CD4-positive, CD25-positive, alpha-beta regulatory T cell (primary cell): ENCODE measurements at places on chromosomes 16 and 17. TPM values are rescaled to one million over a fixed set of nuclear protein-coding genes. Genes with fewer than 3 reads are reported as not detected.

DNA sequence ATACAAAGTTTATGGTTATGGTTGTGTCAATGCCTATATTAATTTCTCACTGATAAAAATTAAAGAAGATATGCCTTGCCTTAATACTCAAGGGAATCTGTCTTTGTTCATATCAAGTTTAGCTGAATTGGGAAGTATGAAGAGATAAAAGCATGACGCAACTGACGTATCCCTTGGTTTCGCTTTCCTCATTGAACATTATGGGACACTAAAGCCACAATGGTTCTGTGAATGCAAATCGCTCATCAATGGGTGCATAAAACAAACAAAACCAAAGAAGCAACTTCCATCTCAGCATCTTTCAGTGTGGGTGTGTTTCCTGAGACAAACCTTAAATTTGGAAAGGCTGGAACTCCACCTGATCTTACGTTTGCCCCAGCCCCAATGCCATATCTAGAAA lies 108.2 kb downstream of the NPIPB5 start:
- no peak overlapping the region for H3K4me3 ChIP-seq
- no peak overlapping the region for H3K27ac ChIP-seq
- DNase-seq, result no peak
- H3K27me3 ChIP-seq, result peaks cover 8% of the 10 kb centered on the region

- peaks cover 5% of the 10 kb centered on the region for H3K36me3 ChIP-seq
- no peaks in the 10 kb centered on the region for H3K27me3 ChIP-seq
- H3K27ac ChIP-seq, result peak overlapping the region; percentile 99
- no peak for DNase-seq
- H3K4me1 ChIP-seq, result peaks cover 32% of the 10 kb centered on the region
- H3K4me3 ChIP-seq, result peak overlapping the region; percentile 98
Observed at GRCh38 chr16:71807905-71808592, 585 bp downstream of the AP1G1 start.

DNA sequence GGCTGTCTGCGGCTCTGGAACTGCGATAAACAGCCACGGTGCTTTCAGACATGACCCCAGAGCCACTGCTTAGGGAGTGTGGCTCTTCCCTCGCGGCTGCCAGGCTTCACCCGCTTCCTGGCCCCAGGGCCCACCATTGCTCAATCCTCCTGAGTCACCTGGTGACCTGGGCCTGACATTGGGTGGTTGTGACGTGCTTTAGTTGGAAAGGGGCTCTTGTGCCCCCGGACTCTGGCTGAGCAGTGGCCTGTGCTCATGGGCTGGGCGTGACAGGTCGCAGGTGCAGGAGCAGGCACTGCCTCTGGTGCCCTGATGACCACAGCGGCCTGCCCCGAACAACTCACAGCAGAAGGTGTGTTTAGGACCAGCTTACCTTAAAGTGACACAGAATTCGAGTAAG lies 8.6 kb upstream of the NUDT16L1 start:
- DNase-seq, result no peak
- H3K4me1 ChIP-seq, result no peaks in the 10 kb centered on the region
- no peak overlapping the region for H3K4me3 ChIP-seq
- no peak overlapping the region for H3K27ac ChIP-seq

GRCh38 chr17:49834118-49834743 lies 13.6 kb downstream of the TAC4 start:
- no peaks in the 10 kb centered on the region for H3K27me3 ChIP-seq
- H3K36me3 ChIP-seq, result peaks cover 43% of the 10 kb centered on the region
- no peak overlapping the region for H3K27ac ChIP-seq
- no peak overlapping the region for H3K4me3 ChIP-seq

GRCh38 chr16:73057291-73058210 lies 9.6 kb upstream of the ZFHX3 start:
- no peak overlapping the region for H3K27ac ChIP-seq
- peaks cover 37% of the 10 kb centered on the region for H3K27me3 ChIP-seq
- H3K4me3 ChIP-seq, result peak overlapping the region; percentile 7
- no peaks in the 10 kb centered on the region for H3K36me3 ChIP-seq
- H3K4me1 ChIP-seq, result peaks cover 11% of the 10 kb centered on the region

GRCh38 chr16:87133112-87133850 lies 183.9 kb downstream of the C16orf95 start:
- H3K36me3 ChIP-seq, result no peaks in the 10 kb centered on the region
- no peak overlapping the region for H3K27ac ChIP-seq
- H3K4me3 ChIP-seq, result no peak overlapping the region
- no peaks in the 10 kb centered on the region for H3K27me3 ChIP-seq

- no peaks in the 10 kb centered on the region for H3K27me3 ChIP-seq
- no peaks in the 10 kb centered on the region for H3K4me1 ChIP-seq
- H3K27ac ChIP-seq, result no peak overlapping the region
- peaks cover 42% of the 10 kb centered on the region for H3K36me3 ChIP-seq
Observed at GRCh38 chr16:23428351-23428750, 24.6 kb downstream of the COG7 start.

DNA sequence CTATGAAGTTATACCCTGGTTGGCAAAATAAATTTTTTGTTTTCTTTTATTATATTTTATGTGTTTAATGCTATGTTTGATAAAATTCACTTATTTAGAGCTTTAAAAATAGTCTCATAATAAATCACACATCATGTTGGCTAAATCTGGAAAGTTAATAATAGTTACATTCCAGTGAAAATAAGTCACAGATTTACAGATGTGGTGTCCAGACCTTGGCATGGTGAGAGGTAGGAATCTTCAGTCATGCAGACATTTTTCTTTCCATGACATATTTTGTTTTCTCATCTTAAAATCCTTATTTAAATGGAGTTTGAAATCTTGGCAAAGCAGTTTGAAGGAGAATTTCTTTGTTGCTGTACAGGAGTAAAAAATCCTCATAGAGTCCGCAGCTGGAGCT lies 48.1 kb upstream of the GOSR1 start:
- no peak for DNase-seq
- H3K36me3 ChIP-seq, result peaks cover 34% of the 10 kb centered on the region
- H3K27me3 ChIP-seq, result no peaks in the 10 kb centered on the region
- H3K4me3 ChIP-seq, result no peak overlapping the region
- H3K27ac ChIP-seq, result no peak overlapping the region
- no peaks in the 10 kb centered on the region for H3K4me1 ChIP-seq

DNA sequence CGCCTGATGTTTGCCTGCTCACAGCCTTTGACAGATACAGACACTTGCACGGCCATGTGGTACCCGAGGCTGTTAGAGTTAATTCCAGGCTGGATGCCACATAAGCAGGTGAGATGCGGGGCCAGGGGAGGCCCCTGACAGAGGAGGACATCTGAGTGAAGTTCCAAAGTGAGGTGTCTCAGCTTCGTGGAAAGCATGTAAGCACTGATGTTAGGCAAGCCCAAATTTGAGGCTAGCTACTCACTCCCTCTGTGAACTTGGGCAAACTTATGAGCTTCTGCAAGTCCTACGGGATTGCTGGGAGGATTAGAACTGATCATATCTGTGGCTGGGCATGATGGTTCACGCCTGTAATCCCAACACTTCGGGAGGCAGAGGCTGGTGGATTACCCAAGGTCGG lies 39.3 kb upstream of the MARCHF10 start:
- H3K4me3 ChIP-seq, result no peak overlapping the region
- no peak for DNase-seq
- H3K27me3 ChIP-seq, result no peaks in the 10 kb centered on the region
- no peak overlapping the region for H3K27ac ChIP-seq

GRCh38 chr17:49106321-49107210 lies 26.0 kb upstream of the B4GALNT2 start:
- no peak for DNase-seq
- no peak overlapping the region for H3K27ac ChIP-seq
- H3K4me1 ChIP-seq, result no peaks in the 10 kb centered on the region
- no peaks in the 10 kb centered on the region for H3K36me3 ChIP-seq
- peaks cover 3% of the 10 kb centered on the region for H3K27me3 ChIP-seq

GRCh38 chr16:27237219-27238015 lies 31.2 kb downstream of the NSMCE1 start:
- H3K36me3 ChIP-seq, result no peaks in the 10 kb centered on the region
- peak; percentile 72 for DNase-seq
- peak overlapping the region; percentile 48 for H3K4me3 ChIP-seq
- no peaks in the 10 kb centered on the region for H3K27me3 ChIP-seq
- peaks cover 62% of the 10 kb centered on the region for H3K4me1 ChIP-seq
- H3K27ac ChIP-seq, result peak overlapping the region; percentile 93

- H3K4me3 ChIP-seq, result no peak overlapping the region
- no peak overlapping the region for H3K27ac ChIP-seq
- DNase-seq, result no peak
Observed at GRCh38 chr17:30449480-30449879, 27.7 kb upstream of the GOSR1 start.

DNA sequence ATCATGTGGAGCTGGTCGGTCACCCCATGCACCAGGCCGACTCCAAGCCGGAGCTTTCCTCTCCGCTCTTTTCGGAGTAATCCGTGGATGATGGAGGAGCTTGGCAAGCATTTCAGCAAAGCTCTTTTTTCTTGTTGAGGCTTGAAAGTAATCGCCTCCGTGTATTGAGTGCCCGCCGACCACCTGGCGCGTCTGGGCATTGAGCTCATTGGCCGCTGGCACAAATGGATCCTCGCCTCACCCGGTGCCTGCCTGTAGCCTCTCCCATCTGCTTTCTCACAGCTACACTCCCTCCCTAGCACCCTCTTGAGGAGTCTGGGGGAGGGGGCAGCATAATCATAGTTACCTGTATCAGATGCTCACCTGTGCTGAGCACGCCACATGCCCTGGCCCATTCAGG lies 148.9 kb downstream of the CMIP start:
- H3K27ac ChIP-seq, result no peak overlapping the region
- H3K4me1 ChIP-seq, result no peaks in the 10 kb centered on the region
- H3K27me3 ChIP-seq, result no peaks in the 10 kb centered on the region
- DNase-seq, result no peak

DNA sequence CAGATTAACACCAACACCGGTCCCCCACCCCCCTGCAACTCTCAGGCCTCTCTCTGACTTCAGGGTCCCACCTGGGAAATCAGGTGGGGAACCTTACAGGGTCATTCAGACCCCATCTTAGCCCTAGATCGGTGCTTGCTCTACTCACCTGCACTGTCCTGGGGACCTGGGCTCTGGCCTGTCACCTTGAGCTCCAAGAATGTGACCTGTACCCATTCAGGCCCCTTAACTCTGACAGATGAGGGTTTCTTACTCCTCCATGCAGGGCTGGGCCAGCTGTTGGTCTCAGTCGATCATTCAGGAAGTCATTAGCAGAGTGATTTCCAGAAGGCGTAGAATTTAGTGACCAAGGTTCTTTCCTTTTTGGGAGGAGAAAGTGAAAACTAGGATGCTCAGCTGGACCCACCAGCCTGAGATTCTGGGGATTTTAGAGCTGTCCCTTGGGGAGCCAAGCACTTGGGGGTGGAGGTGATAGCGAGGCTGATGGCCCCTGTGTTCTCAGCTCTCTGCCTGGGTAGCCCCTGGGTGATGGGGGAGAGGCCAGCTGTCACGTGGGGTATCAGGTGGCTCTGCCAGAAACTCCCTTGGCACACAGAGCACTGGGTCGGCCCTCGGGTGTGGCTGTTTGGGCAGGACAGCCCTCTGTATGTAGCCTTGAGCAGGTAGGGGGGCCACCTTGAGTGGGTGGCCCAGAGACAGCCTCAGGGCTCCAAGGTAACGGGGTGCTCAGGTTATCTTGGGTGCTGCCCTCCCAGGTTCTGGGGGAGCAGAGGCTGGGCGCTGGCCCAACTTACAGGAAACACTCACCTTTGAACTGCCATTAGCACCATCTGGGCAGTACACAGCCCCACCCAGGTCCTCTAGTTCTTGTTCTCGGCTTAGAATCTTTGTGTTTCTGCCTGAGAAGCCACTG lies 724 bp downstream of the MVP start:
- peaks cover 89% of the 10 kb centered on the region for H3K4me1 ChIP-seq
- H3K27ac ChIP-seq, result peak overlapping the region; percentile 87
- no peaks in the 10 kb centered on the region for H3K27me3 ChIP-seq
- H3K36me3 ChIP-seq, result peaks cover 10% of the 10 kb centered on the region
- peak overlapping the region; percentile 95 for H3K4me3 ChIP-seq
- DNase-seq, result peak; percentile 37

DNA sequence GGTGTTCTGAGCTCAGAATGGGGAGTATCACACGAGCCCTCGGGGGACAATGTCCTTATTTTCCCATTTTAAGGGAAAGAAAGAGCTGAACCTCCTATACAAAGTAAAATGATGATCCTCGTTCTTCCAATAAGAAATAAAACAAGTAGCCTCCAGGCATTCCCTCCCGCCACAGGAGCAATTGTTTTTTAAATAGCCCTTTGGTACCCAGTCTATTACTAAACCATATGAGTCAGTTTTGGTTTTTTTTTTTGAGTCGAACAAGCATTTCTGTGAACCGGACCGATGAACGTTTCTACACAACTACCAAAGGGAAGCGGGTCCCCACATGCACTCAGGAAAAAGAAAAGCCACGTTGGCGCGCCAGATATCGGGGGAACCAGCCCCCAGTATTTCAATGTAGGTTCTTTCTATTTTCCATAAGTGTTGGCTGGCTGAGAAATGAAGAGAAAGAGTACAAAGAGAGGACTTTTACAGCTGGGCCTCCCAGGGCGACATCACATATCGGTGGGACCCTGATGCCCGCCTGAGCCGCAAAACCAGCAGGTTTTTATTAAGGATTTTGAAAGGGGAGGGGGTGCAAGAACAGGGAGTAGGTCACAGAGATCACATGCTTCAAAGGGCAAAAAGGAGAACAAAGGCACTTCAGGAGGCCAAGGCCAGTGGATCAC lies 3.8 kb upstream of the DCXR start:
- no peaks in the 10 kb centered on the region for H3K36me3 ChIP-seq
- no peak overlapping the region for H3K4me3 ChIP-seq
- DNase-seq, result no peak
- H3K27ac ChIP-seq, result no peak overlapping the region

DNA sequence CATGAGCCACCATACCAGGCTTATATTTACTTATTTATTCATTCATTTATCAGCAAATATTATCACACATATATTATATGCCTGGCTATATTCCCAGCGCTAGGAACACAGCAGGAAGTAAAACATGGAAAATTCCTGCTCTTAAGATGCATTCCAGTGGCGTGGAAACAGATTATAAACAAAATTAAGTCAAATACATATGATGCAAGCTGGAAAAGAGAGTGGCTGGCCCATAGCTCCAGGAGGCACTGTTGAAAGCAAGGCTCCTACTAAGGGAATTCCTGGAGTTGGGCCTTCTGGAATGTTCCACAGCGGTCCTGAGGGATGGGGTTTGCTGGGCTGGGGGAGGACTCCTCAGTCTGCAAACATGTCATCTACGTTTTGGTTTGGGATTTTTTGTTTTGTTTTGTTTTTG lies 18.4 kb downstream of the ADCY9 start:
- no peaks in the 10 kb centered on the region for H3K27me3 ChIP-seq
- no peaks in the 10 kb centered on the region for H3K4me1 ChIP-seq
- no peaks in the 10 kb centered on the region for H3K36me3 ChIP-seq

- H3K27ac ChIP-seq, result no peak overlapping the region
- no peaks in the 10 kb centered on the region for H3K36me3 ChIP-seq
- H3K4me1 ChIP-seq, result no peaks in the 10 kb centered on the region
- H3K4me3 ChIP-seq, result no peak overlapping the region
Observed at GRCh38 chr17:32949181-32949580, 21.2 kb downstream of the TMEM98 start.

ZPBP2 gene
- total RNA-seq, result not detected

EVPL gene
- 0.15 TPM for total RNA-seq

MT1H gene
- total RNA-seq, result not detected

GP1BA gene
- total RNA-seq, result 1.9 TPM

GAST gene
- not detected for total RNA-seq

KRT20 gene
- total RNA-seq, result not detected

TTYH2 gene
- total RNA-seq, result 23.3 TPM

USP43 gene
- total RNA-seq, result not detected

LYRM9 gene
- total RNA-seq, result 7.5 TPM
